ENCODE measurements at places on chromosomes 12 and 14.

DNA sequence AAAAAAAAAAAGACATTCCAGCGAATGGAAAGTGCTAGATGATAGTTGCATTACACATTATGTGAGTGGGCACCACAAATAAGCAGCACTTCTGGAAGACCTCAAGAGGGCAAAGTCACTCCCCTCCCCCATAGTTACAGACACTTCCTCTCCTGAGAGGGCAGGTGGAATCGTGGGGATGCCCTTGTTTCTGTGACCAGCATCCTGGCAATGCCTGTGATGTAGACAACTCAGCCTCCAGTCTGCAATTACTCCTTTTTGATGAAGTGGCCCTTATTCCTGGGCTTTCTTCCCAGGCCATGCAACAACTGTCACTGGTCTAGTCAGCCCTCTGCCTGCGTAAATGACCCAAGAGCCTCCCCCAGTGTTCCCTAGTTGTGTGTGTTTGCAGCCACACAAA is 104.8 kb downstream of the VRK1 start:
- no peak for DNase-seq

DNA sequence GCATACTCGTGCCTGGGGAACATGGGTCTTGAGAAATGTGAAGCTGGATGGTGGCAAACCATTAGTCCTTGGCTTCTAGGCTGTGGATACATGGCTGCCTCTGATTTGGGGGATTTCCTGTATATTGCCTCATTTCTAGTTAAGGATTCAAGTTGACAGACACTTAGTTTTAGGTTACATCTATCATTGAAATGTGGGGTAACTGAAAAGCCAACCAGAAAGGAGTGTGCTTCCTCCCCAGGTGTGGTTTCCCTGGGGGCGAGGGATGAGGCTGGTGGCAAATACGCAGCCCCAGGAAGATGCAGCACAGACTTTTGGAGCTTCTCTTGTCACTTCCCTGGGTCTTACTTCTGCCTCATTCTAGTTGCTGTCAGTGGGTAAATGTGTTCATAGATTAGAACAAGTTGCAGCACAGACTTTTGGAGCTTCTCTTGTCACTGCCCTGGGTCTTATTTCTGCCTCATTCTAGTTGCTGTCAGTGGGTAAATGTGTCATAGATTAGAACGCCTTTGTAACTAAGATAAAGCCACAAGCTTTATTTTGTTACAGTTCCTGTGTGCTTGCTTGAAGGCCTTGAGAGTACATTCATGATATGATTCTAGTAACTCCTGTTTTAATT is 85.1 kb downstream of the BORCS5 start:
- DNase-seq: no peak

DNA sequence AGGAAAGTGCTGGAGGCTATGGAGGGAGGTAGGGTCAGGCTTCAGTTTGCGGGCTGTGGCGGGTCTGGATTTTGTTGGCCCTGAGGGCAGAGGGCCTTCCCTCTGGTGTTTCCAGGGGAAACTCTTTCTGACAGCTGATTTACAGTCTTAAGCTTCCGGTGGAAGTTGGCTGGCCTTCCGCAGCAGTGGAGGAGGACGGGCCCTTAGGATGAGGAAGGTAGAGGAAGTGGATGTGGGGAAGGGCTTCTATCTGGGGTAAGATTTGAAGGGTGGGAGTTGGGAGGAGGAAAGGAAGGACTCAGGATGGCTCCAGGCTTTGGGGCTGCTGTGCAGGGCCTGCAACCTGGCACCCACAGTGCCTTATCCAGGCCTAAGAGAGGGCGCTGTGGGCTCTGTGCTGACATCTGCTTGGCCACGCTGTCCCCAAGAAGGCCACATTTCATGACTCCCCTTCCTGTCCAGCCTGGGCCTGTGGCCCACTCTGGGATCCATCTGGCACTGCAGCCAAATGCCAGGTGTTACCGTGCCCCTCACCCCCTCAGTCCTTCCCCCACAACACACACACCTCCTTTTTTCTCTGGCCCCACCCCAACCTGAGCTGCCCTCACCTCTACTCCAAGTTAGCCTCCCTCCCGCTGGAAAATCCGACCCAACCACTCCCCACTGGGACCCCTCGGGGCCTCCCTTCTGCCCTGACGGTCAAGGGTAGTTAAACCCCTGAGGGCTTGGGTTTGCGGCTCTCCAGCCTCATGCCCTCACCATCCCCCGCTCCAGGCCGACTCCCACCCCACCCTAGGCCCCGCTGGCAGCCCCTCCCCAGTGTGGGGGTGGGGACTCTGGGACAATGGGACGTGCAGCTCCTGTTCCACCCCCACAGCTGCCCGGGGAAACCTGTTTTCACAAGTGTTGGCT is 7.7 kb upstream of the PPP1R13B start:
- DNase-seq: no peak

DNA sequence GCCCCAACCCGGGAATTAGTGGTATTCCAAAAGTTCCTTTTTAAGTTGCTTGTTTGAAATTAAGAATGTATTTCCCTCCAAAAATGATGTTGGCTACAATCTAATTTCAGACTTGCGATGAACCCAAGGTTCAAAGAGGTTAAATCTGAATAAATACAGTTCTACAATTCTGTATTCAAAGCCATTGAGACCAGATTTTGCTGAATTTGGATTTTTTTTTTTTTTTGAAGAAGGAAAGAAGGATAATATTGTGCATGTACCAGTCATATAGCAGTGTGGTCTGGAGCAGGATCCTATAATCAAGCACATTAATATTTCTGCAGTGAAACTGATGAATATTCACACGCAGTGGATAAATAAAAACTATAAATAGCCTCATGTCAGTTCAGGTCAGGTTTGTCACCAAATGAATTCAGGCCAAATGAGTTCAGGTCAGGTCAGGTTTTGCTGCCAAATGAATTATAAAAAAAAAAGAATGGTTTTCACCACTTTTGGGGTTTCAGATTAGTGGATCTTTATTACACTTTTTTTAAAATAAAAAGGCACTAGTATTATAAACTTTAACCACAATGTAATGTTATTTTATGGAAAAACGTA is 69.5 kb downstream of the CRADD start:
- no peak for DNase-seq

- DNase-seq: no peak
These were observed at the start of gene CD27 for GRCh38 chr12:6444704-6445688. TSS of gene CD27 (plus strand) at chr12:6444955. CDS start at chr12:6445096, 141 bp downstream.

GRCh38 chr12:130139567-130140421 is 22.5 kb upstream of the FZD10 start:
- no peak for DNase-seq

DNA sequence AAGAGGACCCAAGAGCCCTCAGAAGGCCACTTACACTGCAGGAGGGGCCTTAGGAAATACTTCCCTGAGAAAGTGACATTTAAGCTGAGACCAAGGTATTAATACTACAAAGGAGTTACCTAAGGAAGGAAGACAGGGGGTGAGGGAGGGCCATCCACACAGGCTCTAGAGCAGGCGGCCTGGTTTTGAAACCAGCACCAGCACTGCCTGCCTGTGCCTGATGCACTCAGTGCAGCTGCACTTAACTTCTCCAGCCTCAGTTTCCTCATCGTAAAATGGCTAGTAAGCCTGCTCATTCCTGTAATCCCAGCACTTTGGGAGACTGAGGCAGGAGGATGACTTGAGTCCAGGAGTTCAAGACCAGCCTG is 45.5 kb upstream of the PLEKHG6 start:
- DNase-seq: no peak

DNA sequence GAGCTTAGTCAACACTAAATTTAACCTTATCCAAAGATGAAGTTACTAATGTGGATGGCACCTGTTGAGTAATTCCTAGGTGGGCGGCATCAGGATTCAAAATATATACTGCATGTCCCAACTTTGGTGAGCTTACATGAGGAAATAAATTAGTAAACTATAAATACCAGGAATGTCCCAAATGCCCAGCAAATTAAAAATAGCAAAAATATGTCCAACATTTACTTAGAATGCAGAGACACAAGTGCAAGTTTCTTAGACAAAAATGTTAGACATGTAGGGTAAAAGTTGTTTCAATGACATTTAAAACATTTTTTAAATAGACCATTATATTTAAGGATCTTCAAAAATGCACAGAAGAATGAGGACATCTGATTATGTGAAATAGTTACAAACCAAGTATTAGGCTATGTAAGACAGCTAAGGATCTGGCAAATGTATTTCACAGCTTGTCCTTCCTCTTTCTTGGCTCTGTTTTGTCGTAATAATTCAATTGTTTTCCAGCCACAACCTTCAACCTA is 115.9 kb downstream of the NAV3 start:
- no peak for DNase-seq

GRCh38 chr12:5556033-5556614 is 124.2 kb downstream of the NTF3 start:
- no peak for DNase-seq

DNA sequence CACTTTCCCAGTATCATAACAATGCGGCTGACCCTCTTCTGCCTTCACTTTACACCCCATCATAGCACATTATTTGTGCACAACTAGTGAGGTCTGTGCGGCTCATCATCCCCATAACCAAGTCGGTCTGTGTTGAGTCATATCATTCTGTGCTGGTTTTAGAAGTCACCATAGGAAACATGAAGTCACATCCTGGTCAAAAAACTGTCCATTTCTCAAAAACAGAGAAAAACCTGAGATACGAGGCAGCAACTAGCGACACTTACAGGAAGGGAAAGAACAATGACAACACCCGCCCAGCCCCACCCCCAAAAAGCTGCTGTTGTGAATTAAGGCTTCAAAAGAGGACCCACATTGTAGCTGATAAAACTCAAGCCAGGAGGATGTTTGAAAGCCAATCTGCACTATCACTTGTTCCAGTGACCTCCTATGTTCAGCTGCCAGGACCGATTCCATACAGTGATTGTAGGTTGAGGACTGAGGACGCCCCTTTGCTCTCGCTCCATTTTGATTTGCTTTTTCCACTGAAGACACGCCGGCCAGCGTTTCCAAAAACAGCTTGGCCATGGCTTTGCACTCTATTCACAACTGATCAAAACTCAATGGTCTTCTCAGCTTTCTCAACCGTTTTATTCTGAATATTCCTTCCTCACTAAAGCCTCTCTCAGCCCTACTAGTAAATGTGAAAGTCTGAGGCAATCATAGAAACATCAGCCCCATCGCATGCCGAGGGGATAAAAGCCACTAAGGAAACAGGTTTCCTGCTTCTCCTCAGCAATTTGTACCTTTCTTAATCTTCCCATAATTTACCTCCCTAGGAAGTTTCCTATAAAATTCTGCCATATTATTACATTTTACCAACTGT is 87.5 kb downstream of the DUSP16 start:
- no peak for DNase-seq

- no peak for DNase-seq
These were observed 7.9 kb downstream of the SLC10A1 start for GRCh38 chr14:69789118-69789640.

DNA sequence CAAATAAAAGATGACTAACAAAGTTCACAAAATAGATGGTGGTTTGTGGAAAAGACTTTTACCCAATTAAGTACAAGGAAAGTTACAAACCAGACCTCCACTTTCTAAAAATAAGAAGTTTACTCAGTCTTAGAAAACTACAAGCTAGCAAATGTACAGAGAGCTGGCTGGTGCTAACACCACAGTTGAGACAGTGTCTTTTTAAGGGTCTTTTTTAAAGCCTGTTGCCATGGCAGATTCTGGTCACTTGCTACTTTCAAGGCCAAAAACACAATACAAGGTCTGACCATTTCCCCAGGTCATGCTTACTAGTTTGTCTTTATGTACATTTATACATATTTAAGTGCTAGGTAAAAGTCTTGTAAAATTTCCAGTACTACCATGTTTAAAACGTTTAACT is 2.4 kb downstream of the BTG1 start:
- DNase-seq: no peak

DNA sequence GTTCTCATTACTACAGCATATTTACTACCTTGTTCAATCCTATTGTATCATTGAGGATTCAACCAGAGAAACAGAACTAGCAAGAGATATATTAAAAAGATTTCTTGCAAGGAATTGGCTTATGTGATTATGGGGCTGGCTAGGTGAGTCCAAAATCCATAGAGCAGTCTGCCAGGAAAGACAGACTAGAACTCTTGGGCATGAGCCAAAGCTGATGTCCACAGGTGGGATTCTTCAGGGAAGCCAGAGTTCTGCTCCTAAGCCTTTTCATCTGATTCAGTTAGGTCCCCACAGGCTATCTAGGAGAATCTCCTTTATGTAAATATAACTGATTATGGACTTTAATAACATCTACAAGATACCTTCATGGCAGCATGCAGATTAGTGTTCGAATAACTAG is 26.0 kb downstream of the PELI2 start:
- DNase-seq: no peak

DNA sequence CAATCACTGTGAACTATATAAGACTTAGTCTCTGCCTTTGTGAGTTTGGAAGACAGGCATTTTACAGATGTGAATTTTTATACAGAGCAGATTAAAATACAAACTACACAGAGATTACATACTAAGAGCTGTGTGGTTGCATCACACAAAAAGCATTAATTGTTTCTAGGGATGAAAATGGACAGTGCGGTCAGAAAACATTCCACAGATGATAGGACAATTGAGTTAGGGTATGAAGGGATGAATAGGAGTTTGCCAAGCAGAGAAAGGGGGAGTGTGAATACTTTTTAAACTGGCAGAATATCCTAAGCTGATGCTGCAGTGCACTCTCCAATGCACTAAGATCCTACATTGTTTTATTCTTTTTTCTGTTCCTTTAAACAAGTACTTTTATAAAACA is 345.8 kb downstream of the VRK1 start:
- DNase-seq: no peak

DNA sequence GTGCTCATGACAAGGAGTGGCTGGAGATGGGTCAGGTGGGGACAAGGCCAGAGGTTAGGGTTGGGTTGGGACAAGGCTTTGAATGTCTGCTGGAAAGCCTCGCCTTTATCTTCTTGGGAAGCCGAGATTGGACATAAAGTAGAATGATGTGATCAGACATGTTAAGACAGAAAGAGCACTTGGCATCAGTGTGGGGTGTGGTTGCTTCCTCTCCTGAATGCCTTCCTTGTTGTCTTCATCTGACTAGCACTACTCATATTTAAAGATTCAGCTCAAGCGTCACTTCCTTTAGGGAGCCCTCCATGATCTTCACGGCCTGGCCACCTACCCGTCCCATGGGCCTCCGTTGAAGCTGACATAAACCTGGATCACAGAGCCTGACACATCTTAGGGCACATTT is 14.8 kb upstream of the C12orf75 start:
- DNase-seq: no peak

- no peak for DNase-seq
These were observed 108.6 kb downstream of the FOXN3 start for GRCh38 chr14:89308232-89308959.

Measured in head of caudate nucleus (tissue), 42 donors.